ENCODE measurements at places on chromosomes 1 and 21.

DNA sequence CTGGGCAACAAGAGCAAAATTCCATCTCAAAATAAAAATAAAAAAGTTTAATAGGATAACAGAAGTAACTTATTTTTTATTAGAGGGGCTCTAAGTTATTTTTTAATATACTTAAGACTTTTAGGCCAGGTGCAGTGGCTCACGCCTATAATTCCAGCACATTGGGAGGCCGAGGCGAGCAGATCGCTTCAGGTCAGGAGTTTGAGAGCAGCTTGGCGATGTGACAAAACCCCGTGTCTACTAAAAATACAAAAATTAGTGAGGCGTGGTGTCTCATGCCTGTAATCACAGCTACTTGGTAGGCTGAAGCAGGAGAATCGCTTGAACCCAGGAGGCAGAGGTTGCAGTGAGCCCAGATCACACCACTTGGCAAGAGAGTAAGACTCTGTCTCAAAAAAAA, 180.5 kb upstream of the NR5A2 start:
- DNase-seq = no peak

- peak; percentile 28 for DNase-seq
These were observed 158.3 kb downstream of the FGGY start for GRCh38 chr1:59455206-59455605.

- DNase-seq = no peak
These were observed 378.9 kb downstream of the TTLL7 start for GRCh38 chr1:83620016-83620415.

DNA sequence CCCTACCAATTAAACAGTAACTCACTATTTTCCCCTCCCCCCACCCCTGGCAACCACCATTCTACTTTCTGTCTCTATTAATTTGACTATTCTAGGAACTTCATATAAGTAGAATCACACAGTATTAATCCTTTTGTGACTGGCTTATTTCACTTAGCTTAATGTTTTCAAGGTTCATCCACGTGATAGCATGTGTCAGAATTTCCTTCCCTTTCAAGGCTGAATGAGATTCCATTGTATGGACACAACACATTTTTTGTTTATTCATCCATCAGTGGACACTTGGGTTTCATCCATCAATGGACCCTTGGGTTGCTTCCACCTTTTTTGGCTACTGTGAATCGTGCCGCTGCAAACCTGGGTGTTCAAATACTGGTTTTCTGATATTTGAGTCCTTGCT, 41.7 kb downstream of the EIF2D start:
- DNase-seq = no peak

DNA sequence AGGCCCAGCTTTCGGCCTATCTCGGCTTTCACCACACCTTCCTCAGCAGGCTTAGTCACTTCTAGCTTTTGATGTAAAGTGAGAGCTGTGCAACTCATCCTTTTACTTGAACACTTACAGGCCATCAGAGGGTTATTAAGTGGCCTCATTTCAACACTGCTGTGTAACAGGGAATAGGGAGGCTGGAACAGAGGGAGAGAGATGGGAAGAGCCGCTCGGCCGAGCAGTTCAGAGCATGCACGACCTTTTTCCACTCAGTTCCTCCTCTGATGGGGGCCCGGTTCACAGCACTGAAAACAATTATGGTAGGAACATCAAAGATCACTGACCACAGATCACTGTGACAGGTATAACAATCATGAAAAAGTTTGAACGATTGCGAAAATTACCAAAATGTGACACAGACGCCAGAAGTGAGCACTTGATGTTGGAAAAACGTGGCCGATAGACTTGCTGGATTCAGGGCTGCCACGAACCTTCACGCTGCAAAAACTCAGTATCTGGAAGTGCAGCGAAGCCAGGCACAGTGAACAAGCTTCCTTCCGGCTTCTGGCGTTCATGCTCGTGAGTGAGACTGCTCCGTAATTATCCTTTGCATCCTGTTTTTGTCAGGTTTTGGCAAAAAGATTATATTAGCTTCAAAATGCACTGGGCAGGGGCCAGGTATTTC, 28.6 kb downstream of the AGPAT3 start:
- DNase-seq = no peak

DNA sequence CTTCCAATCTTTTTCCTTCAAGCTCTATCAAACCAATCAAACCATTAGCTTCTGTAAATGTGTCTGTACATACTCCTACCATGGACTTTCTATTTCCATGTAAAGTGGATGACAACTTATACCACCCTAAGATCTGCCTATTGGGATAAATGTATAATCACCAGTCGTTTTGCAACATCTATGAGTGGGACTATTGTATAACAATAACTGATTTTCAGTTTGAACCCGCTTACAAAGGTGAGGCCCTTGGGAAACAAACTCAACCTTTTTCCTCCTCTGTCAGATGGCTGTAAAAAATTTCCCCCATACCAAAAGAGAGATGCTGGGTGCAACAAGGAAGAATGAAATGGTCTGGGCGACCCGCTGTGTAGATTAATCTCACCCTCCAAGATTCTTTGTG, 399.1 kb upstream of the ADAMTS5 start:
- DNase-seq = no peak

DNA sequence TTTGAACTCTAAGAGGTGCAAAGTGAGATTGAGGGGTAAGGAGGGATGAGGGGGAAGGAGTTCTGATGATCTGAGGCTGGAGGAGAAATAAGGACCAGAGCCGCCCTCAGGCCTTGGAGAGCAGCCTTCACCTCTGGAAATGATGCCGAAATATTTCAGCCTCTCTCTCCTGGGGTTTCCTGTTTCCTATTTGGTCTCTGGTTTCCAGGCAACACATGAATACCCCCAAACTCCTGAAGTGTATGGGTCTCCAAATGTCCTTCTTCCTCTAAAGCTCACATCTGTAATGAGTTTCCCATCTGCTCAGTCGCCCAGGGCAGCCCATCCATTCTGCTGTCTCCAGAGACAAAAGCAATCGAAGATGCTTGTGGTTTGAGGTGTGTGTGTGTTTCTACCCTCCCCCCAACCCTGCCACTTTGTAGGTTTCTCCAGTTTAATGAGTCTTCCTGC, 52.0 kb upstream of the FAM20B start:
- peak; percentile 22 for DNase-seq

DNA sequence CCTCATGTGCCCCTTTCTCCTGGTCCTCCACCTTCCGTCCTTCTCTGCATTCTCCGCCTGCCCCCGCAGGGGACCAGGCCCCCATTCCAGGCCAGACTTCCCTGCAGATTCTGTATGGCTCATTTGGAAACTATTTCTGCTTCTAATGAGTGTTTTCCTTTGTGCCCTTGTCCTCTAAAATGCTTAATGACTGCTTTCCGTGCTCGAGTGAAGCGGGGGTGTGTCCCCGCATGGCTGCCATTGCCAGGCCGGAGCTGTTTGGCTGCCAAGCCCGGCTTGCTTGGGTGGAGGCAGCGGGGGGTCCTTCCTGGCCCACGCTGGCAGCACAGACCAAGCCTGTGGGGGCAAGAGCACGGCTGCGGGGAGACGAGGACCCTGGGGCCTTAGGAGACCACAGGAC, 299.3 kb upstream of the VAMP3 start:
- no peak for DNase-seq

DNA sequence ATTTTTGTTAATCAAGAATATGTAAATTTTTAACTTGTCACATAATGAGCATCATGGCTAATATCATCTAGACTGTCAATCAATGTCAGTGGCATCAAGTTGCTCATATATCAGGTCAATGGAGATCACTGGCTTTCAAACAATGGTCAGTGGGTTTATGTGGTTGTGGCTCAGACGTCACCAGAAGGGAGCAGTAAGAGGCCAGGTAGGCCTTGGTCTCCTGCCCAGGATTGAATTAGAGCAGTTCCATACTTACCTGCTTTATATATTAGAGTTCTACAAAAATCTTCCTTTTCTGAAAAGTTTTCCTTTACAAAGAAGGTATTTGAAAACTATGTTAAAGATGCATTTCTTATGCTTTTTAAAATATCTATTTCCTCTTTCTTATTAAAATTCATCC, 206.3 kb upstream of the B3GALT2 start:
- no peak for DNase-seq

DNA sequence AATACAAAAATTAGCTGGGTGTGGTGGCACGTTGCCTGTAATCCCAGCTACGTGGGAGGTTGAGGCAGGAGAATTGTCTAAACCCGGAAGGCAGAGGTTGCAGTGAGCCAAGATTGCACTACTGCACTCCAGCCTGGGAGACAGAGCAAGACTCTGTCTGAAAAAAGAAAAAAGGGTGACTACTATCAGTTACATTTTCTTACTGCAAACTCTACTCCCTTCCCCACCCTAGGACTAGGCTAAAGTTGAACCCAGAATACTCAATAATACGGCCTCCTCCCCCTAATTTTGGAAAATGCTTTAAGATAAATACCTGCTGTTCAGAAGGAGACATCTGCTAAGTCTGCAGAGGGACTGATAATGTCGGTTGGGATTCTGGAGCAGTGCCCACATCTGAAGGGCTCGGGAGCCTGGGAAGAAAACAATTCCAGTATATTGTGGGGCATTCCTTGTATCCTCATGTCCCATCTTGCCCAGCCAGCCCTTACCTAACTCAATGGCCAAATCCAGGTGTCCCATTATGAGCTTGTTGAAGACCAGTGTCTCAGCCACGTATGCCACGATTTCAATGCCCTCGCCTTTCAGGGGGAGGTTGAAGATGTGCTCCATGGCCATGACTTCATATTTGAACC, 89.7 kb downstream of the ADCY10 start:
- DNase-seq = no peak

- DNase-seq = no peak
These were observed 98.9 kb upstream of the DPYD start for GRCh38 chr1:98019747-98020146.

DNA sequence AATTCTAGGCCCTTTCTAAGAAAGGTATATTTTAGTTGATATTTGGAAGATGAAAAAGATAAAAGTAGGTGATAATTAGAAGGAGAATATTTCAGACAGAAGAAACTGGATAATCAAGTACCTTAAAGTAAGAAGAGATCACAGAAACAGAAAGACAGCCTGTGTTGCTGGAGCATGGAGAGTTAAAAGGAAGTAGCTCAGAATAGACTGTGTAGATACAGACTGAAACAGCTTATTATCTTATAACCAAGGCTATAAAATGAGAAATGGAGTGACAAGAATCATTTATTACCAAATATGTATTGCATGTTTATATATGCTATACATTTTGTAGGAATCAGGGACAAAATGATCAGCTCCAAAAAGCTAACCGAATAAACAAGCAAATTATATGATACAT, 1120.3 kb downstream of the BRINP3 start:
- no peak for DNase-seq

DNA sequence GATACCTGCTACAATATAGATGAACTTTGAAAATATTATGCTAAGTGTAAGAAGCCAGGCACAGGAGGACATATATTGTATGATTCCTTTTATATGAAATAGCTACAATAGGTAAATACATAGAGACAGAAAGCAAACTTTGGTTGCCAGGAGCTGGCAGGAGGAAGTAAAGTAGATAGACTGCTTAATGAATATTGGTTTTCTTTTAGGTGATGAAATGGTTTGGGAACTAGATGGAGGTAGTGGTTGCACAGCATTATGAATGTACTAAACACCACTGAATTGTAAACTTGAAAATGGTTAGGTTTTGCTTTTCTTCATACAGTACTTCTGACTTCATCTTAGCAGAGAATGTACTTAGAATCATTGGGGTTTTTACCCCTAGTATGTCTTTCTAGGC, 21.5 kb downstream of the ABCB10 start:
- no peak for DNase-seq

DNA sequence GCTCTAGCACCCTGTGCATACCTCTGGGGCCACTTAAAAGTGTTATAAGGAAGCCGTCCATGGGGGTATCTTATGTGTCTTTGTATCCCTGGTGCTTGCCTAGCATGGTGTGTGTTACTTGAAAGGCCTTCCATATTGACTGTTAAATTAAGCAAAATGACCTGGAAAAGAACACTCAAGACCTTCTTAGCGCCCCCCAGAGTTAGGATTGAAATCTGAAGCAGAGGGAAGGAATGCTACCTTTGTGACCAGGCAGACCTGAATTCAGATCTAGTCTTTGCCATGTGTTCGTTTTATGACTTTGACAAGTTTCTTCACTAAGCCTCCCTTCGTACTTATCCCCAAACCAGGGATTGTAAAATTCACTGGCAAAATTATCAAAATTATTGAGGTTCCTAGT, 59.9 kb downstream of the SLC22A15 start:
- DNase-seq = no peak

DNA sequence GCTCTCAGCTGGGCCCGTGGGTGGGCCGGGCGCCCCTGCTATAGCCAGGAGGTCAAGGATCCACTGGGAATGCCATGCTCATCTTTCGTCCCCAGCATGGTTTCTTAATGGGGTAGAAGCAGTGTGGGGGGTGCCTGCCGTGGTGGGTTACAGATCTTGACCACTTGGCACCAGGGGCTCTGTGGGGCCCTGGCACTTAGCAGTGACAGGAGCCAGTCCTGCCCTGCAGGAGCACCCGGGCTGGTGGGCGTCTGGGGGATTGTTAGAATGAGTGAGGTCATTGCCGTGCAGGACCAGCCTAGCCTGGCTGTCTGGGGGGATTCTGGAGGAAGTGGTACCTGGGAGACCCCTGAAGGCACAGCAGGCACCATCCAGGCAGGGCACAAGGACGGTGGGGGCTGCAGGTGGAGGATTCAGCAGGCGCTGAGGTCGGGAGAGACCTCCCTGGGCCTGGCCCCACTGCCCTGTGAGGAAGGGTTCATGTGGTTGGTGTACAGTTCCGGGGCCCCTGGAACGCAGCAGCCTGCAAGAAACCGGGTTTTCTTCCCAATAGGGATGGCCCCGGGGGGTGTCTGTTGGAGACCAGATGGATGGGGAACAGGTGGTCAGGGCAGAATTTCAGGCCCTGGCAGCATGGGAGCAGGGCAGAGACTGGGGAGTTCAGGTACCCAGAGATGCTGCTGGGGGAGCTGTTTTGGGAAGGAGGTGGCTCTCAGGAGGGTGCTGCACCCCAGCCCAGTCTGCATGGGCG, 4.8 kb downstream of the AIRE start:
- no peak for DNase-seq

DNA sequence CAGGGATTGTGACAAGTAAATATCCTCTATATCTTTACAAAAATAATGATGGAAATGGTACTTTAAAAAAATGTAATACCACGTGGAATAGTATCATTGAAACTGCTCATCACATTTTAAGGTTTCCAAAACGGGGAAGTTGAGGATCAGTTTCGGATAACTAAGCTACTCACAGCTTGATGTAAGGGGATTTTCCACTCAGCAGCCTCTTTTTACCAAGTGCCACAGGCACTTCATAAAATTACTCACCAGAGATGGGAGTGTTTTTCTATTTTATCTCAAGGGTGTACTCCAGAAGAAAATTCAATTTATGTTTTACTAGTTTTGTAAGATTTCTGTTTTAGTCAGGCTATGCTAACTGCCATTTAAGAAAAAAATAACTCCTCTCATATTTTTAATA, 91.7 kb downstream of the TPR start:
- no peak for DNase-seq

Data from fibroblast of skin of left biceps (primary cell).